ENCODE measurements at places on chromosomes 2 and 18. TPM values are rescaled to one million over a fixed set of nuclear protein-coding genes. Genes with fewer than 3 reads are reported as not detected.
A peak's percentile ranks its signal among the peaks of the same experiment; 100 is the strongest.

DNA sequence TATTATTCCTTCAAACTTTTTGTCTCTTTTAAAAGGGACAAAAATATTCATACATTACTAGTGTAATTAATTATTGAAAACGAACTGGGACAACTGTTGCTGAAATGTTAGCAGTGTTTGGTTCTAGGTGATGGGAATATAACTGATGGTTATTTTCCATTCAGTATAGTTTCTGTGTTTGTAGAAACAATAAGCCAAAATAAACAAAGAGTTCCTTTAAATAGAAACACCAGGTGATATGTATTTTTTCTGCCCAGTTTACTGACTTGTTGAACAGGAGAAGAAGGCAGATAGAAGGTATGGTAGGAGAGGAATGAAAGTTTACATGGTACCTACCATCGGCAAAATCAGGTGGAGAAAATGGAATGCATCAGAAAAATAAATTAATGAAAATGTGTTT, 74.2 kb downstream of the LYPD6B start:
- no peak overlapping the region for H3K4me3 ChIP-seq
- H3K4me1 ChIP-seq = no peaks in the 10 kb centered on the region
- no peak overlapping the region for H3K27ac ChIP-seq
- no peaks in the 10 kb centered on the region for H3K36me3 ChIP-seq

DNA sequence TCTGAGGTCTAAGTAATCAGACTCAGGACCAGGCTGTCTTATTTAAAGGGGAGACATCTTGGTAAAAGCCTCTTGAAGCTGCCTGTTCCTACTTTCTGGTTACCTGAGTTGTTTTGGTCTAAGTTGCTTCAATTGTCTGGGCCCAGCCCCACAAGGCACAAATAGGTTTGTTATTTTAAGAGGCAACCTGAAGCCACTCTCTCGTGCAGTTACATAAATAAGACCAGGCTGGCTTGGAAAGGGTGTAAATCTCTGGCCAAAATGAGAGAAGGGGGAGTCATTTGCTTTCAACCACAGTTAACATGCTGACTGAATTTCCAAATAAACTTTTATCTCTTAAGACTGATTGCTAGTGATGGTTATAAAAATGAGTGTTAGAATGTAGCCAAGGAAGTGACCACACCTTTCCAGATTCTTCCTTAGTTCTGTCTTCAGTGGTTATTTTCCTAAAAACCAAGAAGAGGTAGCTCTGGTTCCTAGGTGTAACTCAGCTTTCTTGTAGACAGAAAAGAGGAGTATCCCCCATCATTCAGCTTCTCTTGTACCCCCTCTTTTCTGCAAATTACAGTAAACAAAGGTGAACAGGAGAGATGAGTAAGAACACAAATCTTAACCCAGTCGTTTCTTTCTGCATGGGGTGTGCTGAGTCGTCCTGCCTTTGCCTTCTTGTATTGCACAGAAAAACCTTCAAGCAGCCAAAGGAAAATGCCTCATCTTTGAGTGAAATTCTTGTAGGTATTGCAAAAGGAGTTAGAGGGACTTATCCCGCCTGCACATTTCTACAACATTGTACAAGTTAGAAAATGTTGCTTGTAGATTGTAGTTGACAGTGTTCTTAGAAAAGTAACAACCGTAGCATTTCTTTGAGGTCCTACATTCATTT, 161.5 kb upstream of the NT5C1B start:
- H3K4me3 ChIP-seq = no peak overlapping the region
- H3K27me3 ChIP-seq = no peaks in the 10 kb centered on the region
- no peak overlapping the region for H3K27ac ChIP-seq
- H3K36me3 ChIP-seq = no peaks in the 10 kb centered on the region
- peaks cover 27% of the 10 kb centered on the region for H3K4me1 ChIP-seq

NR4A2 gene
- 1.7 TPM for total RNA-seq

DNA sequence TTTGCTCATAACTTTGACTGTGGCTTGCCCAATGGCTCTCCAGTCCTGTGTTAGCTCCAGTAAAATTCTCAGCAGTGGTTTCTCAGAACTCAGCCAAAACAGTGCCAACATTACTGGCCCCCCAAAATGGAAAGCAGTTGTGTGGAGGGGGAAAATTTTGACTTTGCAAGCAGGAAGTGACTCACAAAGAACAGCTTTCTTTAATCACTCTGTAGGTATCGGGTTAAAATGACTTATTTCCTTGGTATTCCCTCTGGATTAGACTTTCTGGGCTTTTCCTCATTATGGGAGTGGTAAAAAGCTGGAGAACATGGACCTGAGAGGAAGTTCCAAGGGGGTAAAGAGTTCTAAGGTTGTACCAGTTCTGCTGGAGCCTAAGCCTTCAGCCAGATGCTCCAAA, 175.7 kb upstream of the RND3 start:
- no peaks in the 10 kb centered on the region for H3K36me3 ChIP-seq
- H3K4me1 ChIP-seq = no peaks in the 10 kb centered on the region
- no peak for DNase-seq

DNA sequence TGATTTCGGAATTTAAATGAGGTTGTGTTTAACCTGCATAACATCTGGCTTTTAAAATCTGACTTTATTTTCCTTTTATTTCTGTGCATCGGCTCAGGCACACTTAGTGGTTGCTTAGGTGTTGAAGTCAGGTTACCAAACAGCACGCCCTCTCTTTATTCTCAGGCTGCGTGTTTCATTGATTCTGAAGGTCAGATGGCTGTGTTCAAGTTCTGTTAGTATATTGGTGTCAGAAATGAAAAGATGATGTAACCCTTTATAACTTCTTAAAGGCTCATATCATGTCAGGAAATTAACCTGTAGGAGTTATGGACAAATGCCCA, 246.5 kb downstream of the LDLRAD4 start:
- H3K4me1 ChIP-seq = no peaks in the 10 kb centered on the region
- H3K27ac ChIP-seq = no peak overlapping the region
- no peaks in the 10 kb centered on the region for H3K27me3 ChIP-seq
- no peaks in the 10 kb centered on the region for H3K36me3 ChIP-seq
- no peak overlapping the region for H3K4me3 ChIP-seq

CYB5A gene
- total RNA-seq = 259 TPM

RAX gene
- not detected for total RNA-seq

DNA sequence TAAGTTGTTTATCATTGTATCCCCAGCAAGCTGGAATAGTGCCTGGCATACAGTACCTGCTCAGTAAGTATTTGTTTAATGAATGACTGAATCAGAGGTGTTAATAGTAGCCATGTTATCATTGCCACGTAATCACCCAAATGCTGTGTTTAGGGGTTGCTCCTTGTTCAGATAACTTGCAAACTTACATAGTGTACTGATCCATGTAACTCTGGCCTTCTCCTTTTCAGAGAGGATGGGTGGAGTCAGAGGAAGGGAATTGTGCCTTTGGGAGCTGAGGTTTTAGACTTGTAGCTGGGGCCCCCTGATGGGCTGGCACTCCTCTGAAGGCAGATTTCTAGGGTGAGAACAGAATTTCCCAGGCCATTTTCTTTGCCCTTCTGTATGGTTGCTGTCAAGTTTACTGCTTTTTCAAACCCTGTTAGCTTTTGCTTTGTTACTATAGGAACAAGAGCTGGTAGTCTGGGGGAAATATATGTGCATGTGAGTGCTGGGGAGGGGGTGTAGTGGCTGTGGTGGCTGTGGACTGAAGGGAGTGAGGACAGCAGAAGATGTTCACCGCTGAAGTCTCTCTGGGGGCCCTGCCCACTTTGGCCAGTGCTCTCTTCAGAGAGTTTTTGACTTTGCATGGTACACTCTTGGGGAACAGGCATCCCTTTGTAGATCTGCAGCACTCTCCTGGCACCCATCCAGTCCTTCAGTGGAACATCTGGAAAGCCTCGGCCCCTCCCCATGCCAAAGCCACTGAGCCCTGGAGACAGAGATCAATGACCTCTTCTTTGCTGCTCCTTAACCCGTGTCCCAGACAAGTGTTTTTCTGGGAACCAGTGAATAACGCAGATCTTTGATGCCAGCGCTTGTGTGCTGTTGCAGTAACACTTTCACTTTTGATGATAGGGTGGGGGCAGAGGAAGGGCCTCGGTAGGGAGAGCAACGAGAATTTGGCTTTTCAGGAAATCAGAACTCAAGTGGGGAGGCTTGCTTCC, 209.0 kb downstream of the PRKCE start:
- DNase-seq = peak; percentile 51
- peak overlapping the region; percentile 15 for H3K27ac ChIP-seq
- no peaks in the 10 kb centered on the region for H3K27me3 ChIP-seq
- H3K36me3 ChIP-seq = no peaks in the 10 kb centered on the region
- H3K4me3 ChIP-seq = no peak overlapping the region

DNA sequence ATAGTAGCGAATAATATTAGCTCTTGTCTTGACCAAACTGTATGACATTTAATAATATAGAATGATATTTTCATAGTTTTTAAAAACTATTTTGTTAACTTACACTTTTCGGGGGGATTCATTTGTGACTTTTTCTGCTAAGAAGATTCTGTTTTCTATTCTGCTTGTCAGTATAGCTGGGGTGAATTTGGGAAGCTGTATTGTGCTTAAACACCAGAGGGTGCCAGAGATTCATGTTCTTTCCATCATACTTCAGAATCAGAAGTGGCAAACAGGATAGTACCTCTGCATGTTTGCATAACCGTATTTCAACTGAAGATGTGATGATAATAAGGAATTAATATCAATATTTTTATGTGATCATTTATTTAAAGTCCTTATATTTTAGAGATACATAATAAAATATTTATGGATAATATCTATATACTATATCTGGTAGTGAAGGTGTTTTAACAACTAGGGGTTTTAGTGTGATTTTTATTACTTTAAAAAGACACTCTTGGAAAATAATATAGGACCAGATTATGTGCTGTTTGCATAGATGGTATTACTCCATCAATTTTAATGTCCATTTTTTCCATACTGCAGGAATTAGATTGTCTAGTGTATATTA, 81.0 kb downstream of the TAF4B start:
- H3K4me1 ChIP-seq = no peaks in the 10 kb centered on the region
- H3K27ac ChIP-seq = no peak overlapping the region
- H3K27me3 ChIP-seq = no peaks in the 10 kb centered on the region
- DNase-seq = peak; percentile 73
- H3K36me3 ChIP-seq = no peaks in the 10 kb centered on the region
- no peak overlapping the region for H3K4me3 ChIP-seq

DNA sequence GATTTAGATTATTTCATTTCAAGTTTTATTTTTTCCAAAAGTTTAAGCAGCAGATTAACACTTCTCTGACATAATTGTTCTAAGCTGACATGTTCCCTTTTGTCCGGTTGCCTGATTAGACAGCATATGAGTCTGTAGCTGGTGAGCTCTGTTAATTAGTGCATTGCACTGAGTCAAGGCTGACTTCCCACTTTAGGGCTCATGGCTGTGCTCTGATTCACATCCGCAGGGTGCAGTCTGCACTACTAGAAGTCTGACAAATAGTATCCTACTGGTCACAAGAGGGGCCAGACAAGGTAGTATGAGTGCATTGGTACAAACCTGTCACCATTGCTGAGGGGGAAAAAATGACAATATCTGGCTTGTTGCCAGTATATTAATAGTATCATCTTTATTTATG, 443.9 kb upstream of the ZNF804A start:
- DNase-seq = no peak
- H3K4me3 ChIP-seq = no peak overlapping the region
- no peaks in the 10 kb centered on the region for H3K36me3 ChIP-seq
- no peak overlapping the region for H3K27ac ChIP-seq

- H3K27me3 ChIP-seq = no peaks in the 10 kb centered on the region
- no peak for DNase-seq
- H3K36me3 ChIP-seq = no peaks in the 10 kb centered on the region
- H3K4me3 ChIP-seq = no peak overlapping the region
Observed at GRCh38 chr2:187333804-187334203, 114.2 kb downstream of the CALCRL start.

SPHKAP gene
- 0.33 TPM for total RNA-seq

DNA sequence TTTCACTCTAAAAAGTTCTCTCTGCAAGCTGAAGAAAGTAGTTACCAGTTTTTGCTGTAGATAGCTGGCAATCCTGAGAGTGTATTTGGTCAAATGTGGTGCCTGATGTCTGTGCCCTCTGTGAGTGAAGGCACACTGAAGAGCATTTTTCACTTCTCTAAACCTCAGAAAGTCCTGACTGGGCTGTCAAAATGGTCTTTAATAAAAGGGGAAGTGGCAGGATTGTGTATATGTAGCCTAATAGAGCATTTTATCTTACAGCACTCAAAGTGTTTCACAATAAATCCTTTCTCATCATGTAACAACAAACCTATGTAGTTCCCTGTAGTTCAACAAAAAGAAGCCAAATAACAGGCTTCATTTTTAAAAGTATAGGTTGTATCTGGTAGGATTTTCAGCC, 1552.3 kb upstream of the SLC39A10 start:
- DNase-seq = no peak
- H3K27me3 ChIP-seq = no peaks in the 10 kb centered on the region
- H3K27ac ChIP-seq = no peak overlapping the region
- no peaks in the 10 kb centered on the region for H3K4me1 ChIP-seq
- no peak overlapping the region for H3K4me3 ChIP-seq

FAP gene
- 44.5 TPM for total RNA-seq

IRS1 gene
- total RNA-seq = 20.1 TPM
